EH (cell line): ENCODE measurements at places on chromosomes 1 and 21.

DNA sequence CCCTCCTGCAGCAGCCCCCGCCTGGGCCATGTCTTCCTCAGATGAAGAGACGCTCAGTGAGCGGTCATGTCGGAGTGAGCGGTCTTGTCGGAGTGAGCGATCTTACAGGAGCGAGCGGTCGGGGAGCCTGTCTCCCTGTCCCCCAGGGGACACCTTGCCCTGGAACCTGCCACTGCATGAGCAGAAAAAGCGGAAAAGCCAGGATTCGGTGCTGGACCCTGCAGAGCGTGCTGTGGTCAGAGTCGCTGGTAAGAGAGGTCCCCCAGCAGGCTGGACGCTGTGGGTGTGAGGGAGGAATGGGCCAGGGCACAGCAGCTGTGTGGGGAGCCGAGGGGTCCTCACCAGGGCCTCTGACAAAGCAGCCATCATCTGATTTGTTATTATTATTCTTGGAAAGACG lies 58.0 kb downstream of the NDUFS5 start:
- no peak for DNase-seq

- DNase-seq = no peak
These were observed 247.9 kb downstream of the NPHP4 start for GRCh38 chr1:5744341-5744740.

GRCh38 chr21:46421756-46422555 lies 36.7 kb upstream of the DIP2A start:
- DNase-seq = no peak

GRCh38 chr21:39159342-39160063 lies 23.7 kb downstream of the PSMG1 start:
- peak; percentile 33 for DNase-seq

GRCh38 chr1:113255038-113255719 lies 135.1 kb upstream of the MAGI3 start:
- no peak for DNase-seq

DNA sequence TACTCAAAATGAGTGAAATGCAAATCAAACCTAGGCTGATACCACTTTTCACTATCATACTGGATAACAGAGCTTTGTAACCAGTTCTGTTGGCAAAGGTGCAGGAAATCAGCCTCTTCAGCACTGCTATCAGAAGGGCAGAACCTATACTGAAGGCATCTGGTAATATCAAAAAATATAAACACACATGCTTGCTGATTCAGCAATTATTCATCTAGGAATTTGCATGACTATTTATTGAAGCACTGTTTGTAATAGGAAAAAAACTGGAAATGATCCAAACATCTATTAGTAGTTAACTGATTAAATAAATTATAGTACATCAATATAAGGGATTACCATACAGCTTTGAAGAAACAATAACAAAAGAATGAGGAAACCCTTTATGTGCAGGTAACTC lies 21.4 kb downstream of the ARHGAP29 start:
- DNase-seq = no peak

DNA sequence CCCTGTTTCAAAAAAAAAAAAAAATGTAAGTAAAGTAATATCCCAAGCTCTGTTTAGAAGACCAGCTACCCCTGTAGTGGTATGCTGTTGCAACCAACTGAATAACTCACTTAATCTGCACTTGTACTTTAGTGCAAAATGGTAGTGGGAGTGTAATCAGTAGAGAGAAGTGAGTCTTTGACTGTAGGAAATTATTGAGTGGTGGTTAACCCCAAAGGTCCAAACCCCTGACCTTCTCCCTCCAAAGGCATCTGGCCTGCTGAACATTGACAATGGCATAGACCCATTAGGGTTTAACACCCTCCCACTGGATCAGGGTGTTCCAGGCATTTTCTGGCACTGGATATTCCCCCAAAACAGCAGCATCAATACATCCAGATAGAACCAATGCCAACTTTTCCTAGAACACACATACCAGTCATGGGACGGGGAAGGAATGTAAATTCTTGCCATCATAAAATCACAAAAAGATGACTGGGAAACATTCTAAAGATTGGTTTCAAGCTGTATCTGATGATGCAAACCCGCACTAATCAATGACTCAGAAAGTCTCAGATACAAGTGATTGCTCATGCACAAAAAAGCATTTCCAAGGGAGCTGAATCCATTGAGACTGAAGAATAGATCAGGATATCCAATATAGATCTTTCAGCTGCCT lies 110.3 kb downstream of the MRPL39 start:
- DNase-seq = no peak
